ENCODE measurements at places on chromosomes 4 and X. TPM values are rescaled to one million over a fixed set of nuclear protein-coding genes. Genes with fewer than 3 reads are reported as not detected.

The FRAS1 gene
- total RNA-seq = 3.4 TPM

The XPNPEP2 gene
- total RNA-seq = not detected

The INPP4B gene
- 7.2 TPM for total RNA-seq

The PITX2 gene
- total RNA-seq = 1.6 TPM

The AR gene
- total RNA-seq = 4.1 TPM

The PALLD gene
- 79.6 TPM for total RNA-seq

The TMEM31 gene
- total RNA-seq = not detected

The SLITRK4 gene
- 0.02 TPM for total RNA-seq

The COL4A6 gene
- 17.3 TPM for total RNA-seq

The NSUN7 gene
- 0.27 TPM for total RNA-seq

The SH3RF1 gene
- 10.6 TPM for total RNA-seq

Data from A549 treated with DMSO at 1 μM for 4 hours (cell line).